ENCODE measurements at places on chromosomes 6 and 20.

- peak; percentile 16 for DNase-seq
These were observed 8.6 kb downstream of the AARS2 start for GRCh38 chr6:44304282-44305199.

- DNase-seq = no peak
These were observed 84.2 kb downstream of the SSR1 start for GRCh38 chr6:7228662-7229375.

DNA sequence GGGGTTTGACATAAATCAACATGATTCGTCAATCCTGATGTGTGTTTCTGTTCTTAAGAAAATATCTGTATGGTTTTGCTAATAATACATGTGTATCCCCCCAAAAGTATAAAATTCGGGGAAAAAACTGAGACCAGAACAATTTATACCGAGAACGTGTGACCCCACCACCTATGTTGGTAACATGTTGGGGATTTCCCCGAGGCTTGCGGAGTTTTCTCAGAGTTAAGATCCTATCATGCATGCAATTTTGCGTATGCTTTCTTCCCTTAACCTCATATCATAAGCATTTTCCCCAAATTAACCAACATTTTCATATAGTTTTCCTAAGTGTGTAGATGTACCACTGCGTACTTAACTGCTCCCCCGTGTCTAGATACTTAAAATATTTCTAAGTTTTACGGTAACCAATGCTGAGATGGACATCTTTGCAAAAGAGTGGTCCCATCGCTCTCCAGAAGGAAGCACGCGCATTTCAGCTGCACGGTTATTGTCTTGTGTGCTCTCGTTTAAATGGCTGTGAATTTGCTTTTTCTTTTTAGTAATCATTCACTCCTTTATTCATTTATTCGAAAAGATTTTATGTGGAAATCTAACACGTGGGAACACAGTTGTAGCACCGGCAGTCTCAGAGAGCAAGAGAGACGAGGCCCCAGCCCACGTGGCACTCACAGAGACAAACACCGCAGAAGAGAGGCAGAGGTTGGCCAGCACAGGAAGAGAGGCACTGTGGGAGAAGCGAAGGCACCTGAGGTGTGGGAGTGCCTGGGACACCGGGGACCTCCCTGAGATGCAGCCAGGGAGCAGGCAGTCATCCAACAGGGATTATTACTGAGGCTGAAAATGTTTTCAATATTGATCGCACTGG, 13.2 kb upstream of the IRF4 start:
- no peak for DNase-seq

DNA sequence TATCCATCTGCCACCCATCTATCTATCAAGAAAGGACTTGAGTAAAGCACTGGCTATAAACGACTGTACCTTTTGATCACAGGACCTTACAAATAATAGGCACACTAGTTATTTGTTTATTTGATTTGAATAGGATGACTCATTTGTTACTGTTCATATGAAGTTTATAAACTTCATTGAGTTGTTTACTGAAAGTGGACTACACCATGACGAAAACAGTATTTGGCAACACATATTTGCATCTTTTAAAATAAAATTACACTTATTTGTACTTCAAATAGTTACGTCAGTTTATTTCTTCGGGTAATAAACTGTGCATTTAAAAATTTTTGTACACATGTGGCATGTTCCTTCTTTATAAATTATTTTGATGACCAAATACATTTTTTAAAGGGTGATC, 133.0 kb downstream of the OGFRL1 start:
- no peak for DNase-seq

DNA sequence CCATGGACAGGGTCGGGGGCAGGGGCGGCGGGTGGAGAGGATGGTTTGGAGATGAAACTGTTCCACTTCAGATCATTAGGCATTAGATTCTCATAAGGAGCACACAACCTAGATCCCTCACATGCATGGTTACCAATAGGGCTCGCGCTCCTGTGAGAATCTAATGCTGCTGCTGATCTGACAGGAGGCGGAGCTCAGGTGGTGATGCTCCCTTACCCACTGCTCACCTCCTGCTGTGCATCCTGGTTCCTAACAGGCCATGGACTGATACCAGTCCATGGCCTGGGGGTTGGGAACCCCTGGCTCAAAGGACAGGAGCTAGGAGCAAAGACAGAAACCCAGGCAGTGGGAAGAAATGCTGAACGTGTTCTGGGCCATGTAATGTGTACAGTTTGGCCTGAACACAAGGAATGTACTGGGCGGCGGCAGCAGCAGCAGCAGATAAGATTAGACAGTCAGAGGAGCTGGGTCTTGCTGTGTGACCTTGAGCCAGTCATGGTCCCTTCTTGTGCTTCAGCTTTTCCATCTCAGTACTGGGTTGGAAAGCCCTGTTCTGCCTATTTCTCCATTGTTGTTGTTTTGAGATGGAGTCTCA, 4.7 kb upstream of the SPAG4 start:
- DNase-seq = no peak

DNA sequence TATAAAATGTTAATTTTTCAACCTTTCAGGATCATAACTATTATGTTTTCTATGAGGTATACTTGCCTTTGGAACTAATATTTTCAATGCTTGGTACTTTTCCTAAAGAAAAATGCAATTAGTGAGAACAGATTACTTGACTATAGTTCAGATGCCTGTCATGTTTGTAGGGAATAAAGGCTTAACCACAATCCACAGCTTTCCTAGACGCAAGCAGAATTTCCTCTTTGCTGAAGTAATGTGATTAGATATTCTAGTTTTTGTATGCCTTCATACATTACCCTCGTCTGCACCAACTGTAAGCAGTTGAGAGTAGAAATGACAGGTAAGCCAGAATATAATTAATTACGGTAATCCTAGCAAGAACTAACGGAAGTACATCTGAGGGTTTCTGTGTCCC, 581.4 kb upstream of the MMS22L start:
- DNase-seq = no peak

DNA sequence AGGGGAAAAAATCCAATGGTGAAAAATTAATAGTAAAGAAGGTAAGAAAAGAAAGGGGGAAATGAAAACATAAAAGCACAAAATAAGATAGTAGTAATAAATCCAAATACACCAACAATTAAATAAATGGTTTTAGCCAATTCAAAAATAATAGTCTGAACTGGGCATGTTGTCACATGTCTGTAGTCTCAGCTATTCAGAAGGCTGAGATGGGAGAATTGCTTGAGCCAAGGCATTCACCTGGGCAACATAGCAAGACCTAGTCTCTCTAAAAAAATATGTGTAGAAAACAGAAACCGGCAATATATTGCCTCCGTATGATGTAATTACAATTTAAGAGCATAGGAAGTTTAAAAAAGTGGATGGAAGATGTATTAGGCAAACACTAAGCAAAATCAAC, 311.3 kb upstream of the FERMT1 start:
- DNase-seq = no peak

DNA sequence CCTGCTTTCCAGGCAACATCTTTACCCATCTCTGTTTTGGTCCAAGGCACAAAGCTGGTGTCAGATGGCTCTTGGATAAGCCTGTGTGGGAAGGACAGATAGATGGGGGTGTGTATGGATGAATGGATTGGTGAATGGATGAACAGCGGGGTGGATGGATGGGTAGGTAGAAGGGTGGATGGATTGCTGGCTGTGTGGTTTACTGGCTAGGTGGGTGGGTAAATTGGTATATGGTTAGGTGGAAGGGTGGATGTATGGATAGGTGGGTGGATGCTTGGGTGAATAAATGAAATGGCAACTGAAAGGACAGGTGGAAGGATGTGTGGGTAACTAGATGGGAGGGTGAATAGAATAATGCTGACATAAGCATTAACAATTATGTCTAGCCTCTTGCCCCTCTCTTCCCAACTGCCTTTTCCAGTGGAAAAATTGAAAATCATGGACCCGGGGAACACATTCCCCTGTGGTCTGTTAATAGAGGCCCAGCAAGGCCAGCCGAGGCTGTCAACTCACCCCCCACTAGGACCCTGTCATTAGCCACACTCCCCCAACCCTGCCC, 43.8 kb upstream of the RSPO4 start:
- no peak for DNase-seq

DNA sequence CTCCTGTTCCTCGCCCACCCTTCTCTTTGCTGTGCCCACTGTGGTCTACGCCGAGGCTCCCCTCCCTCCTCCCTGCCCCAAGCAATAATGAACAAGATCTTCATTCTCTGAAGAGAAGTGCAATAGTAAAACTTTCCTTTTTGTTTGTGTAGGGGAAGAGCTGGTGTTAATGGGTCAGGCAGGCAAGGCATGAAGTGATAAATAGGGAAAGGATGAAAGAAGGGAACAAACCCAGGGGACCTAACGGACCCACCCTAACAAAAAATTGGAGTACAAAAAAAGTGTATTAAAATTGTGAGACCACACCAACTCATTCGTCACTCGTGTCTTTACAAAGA, 66.9 kb downstream of the ZBTB2 start:
- DNase-seq = no peak

GRCh38 chr6:21450628-21451027, 142.9 kb upstream of the SOX4 start:
- no peak for DNase-seq

DNA sequence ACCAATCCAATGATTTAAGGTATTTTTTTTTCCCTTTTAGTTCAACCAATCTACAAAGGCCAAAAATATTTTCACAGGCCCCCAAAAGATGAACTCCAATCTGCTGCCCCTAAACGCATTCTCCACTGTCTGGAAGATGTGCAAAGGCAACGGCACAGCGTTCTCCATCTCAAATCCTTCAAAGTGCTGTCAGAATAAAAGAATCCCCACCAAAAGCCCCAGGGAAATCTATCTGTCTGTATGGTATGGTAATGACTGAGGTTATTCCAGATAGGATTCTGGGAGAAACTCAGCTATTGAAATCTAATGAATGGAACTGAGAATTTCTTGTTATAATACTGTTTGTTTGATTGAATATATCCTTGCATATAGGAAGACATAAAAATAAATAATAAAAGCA, 217.8 kb upstream of the CCN2 start:
- no peak for DNase-seq

- no peak for DNase-seq
These were observed 5.0 kb upstream of the GFOD1 start for GRCh38 chr6:13492357-13492756.

DNA sequence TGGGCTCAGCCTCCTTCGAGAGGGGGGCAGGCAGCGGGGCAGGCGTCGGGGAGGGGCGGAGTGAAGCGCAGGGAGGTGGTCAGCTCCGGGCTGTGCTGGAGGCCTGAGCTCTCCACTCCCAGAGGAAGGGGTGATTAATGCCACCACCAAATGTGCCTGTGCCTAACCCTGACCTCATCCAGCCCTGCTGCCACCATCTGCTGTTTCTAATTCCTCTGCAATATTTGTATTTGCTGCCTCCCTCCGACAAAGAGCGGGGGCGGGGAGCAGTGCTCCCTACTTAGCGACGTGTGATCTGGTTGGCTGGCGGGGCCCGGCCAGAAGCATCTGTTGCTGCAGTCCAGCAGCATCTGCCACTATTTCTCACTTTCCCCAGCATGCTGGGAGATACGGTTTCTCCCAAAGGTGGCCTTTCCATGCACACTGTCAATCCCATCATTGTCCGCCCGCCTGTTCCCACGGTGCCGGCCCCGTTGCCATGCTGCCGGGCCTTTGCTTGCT, 47.0 kb downstream of the DLL1 start:
- no peak for DNase-seq

- no peak for DNase-seq
These were observed 4.2 kb upstream of the NCR3 start for GRCh38 chr6:31597006-31597405.

DNA sequence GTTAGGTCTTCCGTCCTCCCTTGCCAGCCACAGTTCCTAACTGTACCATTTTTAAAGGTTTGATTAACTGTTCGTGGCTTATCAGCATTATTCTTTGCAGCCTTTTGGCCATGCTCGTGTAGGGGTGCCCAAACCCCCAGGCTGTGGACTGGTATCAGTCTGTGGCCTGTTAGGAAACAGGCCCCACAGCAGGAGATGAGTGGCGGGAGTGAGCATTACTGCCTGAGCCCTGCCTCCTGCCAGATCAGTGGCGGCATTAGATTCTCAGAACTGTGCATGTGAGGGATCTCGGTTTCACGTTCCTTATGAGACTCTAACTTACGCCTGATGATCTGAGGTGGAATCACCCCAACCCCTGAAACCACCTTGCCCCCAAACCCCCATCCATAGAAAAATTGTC, 79.3 kb downstream of the TBC1D7 start:
- no peak for DNase-seq

- no peak for DNase-seq
These were observed 340.2 kb downstream of the ARHGAP18 start for GRCh38 chr6:129369737-129370136.

GRCh38 chr6:6886886-6887285, 220.9 kb upstream of the RREB1 start:
- no peak for DNase-seq

GRCh38 chr6:118791499-118791898, 102.5 kb upstream of the ASF1A start:
- DNase-seq = no peak

GRCh38 chr6:107911692-107912091, 46.3 kb downstream of the SEC63 start:
- DNase-seq = no peak

DNA sequence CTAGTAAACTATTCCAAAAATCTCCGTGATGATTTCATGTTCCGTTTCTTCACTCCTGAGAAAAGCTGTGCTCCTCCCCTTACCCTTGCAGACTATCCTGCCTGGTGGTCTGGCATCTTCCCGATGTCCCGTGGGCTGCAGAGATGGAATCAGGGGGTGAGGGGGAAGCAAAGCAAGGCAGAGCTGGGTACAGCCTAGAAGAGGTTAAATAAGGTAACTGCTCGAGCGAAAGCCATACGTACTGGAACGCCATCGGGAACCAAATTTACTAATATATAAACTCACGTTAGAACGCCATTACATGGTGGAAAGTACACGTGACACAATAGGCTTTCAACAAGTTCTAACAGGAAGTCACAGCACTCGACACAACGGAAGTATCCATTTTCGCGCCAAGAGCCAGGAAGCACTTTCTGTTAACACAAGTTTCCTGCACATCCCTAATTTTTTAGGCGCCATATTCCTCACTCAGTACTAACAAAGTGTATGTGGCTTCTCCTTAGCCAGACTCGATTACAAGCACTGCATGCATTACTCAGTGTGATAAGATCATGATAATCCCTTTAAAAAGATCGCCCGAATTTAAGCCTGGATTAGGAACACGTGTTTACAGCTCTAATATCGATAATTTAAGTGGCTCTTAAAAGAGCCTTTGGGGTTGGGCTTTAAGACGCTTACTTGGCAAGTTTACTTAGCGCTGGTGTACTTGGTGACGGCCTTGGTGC, 101.6 kb upstream of the PRSS16 start:
- peak; percentile 52 for DNase-seq

DNA sequence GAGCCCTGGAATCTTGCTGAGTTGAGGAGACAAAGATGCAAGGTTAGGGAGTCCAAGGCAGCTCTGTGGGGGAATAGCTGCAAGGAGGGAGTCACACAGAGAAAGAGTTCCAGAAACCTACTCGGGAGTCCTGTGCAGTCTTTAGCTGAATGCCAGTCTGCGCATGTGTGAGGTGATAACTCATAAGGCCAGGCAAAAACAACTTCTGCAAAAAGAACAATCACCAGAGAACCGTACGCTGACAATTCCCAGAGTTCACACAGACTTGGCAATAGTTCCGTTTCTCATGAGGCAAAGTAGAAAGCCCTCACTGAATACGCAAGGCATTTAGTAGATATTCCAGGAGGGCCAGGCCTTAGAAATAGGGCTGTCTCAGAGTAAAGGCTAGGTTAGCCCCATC, 135.2 kb upstream of the TAB2 start:
- no peak for DNase-seq
